ENCODE measurements at places on chromosomes 12 and 14.

DNA sequence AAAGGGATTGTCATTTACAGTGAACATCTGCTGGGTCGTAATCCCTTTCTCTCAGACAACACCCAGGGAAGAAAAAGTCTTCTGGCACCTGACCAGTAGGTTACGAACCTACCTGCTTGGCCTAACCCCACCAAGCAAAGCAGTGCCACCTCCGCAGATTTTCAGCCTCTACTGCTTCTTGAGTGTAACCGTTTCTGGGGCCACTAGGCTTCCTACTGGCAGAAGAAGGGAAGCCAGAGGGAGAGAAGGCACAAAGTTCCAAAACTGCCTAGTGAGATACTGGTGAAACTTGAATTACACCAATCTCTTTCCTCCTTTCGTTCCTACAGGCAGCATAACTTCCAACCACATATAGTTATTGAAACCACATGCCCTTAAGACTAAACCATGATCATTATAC lies 383.6 kb downstream of the BCAT1 start:
- DNase-seq: no peak

- no peak for DNase-seq
Observed at GRCh38 chr12:4174417-4174816, 99.1 kb upstream of the CCND2 start.

DNA sequence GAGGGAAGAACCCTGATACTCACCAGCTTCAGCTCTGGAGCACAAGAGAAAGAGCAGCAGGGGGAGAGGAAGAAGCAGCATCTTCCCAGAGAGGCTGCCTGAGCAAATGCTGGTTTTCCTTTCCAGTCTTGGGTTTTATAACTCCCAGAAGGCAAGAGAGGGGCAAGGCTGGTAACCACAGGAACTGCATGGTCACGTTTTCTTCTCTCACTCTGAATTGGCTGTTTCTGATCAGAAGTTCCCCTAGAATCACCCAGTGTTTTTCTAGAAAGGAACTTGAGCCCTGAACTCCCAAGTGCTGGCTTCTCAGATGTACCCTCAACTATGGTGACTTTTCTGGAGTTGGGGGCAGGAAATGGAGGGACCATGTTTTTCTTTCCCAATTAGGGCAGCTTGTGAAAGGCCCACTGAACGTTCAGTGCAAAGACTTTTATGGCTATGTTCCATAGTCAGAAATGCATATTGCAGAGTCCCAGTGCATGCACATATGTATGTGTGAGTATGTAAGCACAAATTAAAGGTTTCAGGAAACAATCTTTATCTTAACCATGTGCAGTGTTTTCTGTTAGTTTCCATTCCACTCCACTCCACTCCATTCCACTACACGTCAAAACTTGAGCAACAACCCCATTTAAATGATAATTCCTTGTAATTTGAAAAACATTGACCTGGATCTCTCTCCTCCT lies at the start of gene CMA1:
Gene CMA1 (minus strand): TSS at position 111 of the 686 bp plus-strand sequence. CDS start 30 bp downstream, at position 81.
- DNase-seq: no peak

- DNase-seq: no peak
Observed at GRCh38 chr14:34794941-34795340, 80.2 kb downstream of the BAZ1A start.

GRCh38 chr14:69605738-69606137 lies 5.7 kb upstream of the SUSD6 start:
- no peak for DNase-seq

Measured in activated T-cell treated with anti-CD3 and anti-CD28 coated beads, Interleukin-2, amount 50 U/mL, for 72 hours (primary cell).